ENCODE measurements at places on chromosomes 2 and 18.
A peak's percentile ranks its signal among the peaks of the same experiment; 100 is the strongest.

DNA sequence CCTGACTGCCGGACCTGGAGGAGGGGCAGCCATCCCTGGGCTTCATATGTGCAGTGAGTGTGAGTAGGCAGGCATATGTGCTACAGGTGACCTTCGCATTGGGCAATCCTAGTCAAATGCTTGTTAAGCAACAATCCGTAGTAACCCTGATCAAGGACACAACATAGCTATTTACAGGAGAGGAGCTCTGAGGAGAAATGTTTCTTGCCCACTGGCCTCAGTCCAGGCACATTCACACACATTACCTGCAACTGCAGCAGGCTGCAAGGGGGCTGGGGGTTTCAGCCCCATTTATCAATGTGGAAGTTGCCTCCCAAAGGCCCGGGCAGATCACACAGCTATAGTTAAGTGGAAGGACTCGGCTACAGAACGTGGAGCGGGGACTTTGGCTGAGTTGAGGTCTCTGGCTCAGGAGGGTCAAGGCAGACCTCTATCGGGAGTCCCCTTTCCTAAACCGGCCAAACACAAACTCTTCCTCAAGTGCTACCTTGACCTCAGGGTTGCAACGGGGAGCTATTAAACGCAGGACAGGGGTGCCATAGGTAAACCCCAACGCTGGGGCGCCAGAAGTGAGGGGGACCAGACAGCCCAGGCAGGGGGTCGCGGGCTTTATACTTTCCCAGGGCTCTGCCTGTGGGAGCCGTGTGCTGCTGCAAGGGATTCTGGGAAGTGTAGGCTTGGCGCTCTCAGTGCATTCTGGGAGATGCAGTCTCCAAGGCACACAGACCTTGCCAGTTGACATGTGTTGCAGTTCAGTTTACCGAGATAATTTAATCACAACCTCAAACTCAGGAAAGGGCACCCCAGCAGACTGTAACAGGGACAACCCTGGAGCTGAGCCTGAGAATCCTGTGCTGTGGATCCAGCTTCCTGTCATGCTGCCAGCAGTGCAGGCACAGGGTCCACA lies 9.4 kb downstream of the KHK start:
- DNase-seq, result peak; percentile 50

DNA sequence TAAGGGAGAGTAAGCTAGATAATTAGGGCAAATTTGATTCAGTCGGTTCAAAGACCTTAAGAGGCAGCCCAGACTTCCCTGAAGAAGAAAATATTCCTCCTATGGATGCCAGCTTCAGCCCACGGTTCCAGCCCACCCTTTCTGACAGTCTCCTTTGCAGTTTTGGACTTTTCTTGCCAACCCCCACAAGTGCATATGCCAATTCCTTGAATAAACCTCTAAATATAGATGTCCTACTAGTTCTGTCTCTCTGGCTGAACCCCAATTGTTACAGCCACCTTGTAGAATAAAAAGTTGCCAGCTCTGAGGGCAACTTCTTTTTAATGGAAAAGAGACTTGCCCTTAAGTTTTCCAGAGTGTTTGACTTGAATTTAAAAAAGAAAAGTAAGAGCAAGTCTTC lies 111.7 kb downstream of the PID1 start:
- no peak for DNase-seq

GRCh38 chr2:223214394-223215253 lies 162.6 kb downstream of the KCNE4 start:
- no peak for DNase-seq

DNA sequence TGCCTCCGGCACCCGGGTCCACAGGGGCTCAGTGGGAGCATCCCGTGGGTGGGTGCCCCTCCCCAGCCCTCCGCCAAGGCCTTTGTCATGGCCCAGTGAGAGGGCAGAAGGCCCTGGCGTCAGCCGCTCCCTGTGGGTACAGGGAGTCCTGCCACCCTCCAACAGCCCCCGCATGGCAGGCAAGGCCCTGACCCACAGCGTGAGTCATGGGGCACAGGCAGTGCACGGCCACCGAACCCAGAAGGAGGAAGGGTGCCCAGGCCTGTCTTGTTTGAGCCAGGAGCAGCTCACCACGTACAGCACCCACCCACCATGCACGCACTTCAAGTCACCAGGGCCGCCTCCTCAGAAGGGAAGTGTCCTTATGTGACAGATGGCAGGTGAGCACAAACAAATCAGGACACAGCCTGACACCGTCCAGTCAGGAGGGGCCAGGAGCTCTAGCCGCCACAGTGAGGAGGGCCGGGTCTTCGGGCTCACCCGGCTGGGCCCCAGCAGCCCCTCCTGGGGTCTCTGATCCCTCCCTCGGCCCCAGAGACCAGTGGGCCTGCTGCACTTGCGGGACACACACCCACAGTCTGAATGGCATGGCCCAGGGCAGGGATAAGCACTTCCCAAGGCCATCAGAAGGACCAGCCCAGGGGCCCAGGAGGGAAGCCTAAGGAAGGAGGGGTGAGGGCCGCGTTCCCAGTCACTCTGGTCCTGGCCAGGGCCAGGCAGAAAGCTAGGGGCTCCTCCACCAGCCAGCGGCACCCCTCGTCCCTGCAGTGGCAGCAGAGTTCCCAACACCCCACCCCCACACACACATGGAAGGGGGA lies 25.8 kb downstream of the BIN1 start:
- no peak for DNase-seq

GRCh38 chr2:134413430-134413829 lies 159.6 kb downstream of the MGAT5 start:
- no peak for DNase-seq

GRCh38 chr2:216758256-216759155 lies 63.2 kb upstream of the IGFBP5 start:
- DNase-seq, result no peak

DNA sequence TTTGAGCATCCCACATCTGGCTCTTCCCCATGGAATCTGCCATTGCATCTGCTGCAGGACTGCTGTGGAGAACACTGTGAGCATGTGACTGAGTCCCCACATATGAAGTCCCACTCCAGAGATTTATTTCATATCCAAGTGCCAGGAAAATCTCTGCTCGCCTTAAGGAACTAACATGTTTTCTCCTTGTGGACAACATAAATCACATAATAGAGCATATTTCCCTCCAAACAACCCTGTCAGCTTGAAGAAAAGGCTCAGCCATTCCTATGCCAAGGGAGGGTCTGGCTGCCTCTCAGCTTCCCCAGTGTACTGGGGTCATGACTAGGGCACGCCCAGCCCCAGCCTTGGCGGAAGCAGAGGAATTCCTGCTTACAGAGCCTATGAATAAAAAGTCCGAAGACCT lies 193.7 kb downstream of the DNER start:
- no peak for DNase-seq

DNA sequence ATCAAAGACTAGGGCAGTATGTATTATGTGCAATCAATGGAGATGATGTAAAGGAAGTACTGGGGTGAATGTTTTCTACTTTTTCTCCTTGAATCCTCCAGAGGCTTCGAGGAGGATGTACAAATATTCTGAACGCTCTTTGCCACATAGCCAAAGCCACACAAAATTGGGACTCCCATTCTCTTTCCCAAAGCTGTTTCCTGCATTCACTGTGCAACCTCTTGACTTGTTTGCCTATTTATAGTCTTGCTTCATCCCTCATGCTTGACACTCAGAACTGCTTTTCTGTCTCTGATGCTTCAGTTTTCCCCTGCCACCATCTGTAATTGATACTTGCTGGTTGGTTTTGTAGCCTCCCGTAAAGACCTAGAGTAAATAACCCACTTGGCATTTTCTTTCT lies 208.2 kb upstream of the RBMS1 start:
- no peak for DNase-seq

- no peak for DNase-seq
These were observed 15.8 kb upstream of the PRSS56 start for GRCh38 chr2:232504438-232504837.

- DNase-seq, result peak; percentile 2
These were observed at the start of gene AKAIN1 for GRCh38 chr18:5197032-5197434. TSS of gene AKAIN1 (minus strand) at chr18:5197257. CDS start at chr18:5197053, 204 bp downstream.

DNA sequence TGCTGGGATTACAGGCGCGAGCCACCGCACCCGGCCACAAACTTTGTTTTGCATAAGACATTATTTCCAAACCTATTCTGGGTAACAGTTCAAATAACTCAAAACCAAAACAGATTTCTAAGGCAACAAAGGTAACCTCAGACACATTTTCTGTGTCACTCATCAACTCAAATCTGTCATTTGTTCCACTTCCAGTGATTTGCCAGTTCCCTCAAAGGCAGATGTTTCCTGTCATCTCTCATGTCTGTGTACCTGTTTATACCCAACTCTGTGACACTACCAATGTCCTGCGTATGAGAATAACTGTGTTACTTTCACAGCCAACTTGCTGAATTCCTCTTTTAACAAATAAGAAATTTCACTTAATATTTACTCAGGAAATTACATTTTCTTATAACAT lies 54.4 kb downstream of the SCN3A start:
- no peak for DNase-seq

DNA sequence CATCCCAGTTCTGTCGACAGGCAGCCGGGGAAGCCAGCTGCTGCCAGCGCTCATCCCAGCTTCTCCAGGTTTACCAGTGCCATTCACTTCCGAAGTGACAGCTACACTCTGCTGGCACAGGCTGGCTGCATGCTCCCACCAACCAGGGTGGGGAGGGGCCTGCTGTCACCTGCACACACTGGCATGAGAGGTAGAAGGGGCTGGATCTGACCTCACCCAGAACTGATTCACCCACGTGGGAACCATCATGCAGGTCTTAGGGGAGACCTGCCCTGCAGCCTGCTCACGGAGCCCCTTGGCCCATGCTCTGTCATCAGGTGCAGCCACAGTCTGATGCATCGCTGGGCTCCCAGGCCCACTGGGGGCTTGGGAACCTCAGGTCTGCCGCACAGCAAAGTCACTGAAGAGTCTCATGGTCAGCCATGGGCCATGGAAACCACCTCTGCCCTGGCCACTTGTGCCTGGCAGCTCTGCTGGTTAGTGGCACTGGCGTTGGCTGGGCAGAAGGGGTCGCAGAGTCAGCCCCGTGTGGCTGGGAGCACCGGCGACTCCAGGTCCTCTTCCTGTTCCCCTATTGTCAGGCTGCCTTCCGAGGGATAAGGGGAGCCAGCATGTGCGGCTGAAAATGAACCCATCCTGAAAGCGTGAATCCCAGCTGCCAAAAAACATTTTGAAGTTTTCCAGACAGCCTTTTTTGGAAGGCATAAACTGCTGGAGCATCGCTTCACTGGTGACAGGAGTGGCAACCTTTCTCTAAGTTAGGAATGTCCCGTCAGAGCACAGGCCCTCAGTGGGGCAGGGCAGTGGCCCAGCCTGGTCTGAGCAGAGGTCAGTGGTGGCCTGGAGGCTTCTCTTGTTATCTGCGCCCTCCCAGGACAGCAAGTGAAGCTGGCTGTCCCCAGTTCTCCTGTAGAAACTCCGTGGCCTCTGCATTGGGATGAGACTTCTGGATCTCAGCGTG lies 157.8 kb downstream of the SEPTIN10 start:
- DNase-seq, result no peak

- no peak for DNase-seq
These were observed 2.3 kb downstream of the KIF1A start for GRCh38 chr2:240817496-240818292.

DNA sequence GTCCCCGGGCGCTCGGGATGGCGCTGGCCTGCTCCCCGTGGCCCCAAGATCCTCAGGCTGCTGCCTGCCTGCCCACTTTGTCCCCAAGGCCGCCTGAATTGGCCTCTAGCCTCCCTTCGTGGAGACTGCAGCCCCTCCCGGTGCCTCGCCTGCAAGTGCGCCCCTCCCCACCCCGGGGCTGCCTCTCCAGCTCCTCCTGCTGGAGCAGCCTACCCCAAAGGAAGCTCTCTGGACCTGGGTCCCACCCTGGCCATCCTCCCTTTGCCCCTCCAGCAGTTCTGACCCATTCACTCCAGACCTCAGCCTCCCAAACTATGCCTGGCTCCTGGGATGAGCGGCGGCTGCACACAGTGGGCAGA lies 6.2 kb downstream of the ESPNL start:
- DNase-seq, result no peak

DNA sequence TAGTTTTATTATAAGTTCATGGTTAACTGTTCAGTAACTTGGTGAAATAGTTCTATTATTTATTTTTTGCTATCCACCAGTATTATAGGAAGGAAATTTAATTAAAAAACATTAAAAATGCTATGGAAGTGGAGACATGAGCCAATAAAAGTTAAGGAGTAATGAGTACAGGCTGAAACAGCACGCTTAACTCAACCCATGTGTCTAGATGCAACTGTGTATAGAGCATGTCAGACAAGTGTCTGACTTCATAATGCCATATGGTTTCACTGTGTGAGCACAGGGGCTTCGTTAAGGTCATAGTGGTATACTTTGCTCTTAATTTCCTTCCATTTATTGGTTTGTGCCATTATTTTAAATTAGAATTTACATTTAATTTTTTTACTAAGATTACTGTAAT lies 566.8 kb upstream of the NRP2 start:
- no peak for DNase-seq

- DNase-seq, result no peak
These were observed 1311.7 kb upstream of the CDH2 start for GRCh38 chr18:29488617-29489016.

- DNase-seq, result peak; percentile 38
These were observed 582.8 kb downstream of the ZEB2 start for GRCh38 chr2:143936848-143937722.
